ACHN (cell line): ENCODE measurements at places on chromosomes 13 and 19.

GRCh38 chr13:19185086-19185864 is 3.7 kb upstream of the TUBA3C start:
- no peak for DNase-seq

DNA sequence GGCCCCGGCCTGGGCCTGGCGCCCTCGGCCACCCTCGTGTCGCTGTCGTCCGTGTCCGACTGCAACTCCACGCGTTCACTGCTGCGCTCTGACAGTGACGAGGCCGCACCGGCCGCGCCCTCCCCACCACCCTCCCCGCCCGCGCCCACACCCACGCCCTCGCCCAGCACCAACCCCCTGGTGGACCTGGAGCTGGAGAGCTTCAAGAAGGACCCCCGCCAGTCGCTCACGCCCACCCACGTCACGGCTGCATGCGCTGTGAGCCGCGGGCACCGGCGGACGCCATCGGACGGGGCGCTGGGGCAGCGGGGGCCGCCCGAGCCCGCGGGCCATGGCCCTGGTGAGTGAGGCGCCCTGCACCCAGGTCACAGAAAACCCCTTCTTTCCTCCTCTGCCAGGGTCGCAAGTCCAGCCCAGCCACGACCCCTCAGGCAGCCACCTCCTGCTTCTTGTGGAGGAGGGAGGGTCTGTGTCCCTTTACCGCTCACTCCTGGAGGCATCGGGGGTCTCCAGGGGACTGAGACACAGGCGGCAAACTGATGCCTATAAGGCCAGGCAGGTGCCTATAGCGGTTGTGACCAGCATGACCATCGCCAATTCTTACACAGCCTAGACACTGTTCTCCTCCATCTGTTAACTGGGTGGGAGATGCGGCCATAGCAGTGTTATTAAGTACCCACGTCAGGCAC is 4.2 kb downstream of the TTC9B start:
- no peak for DNase-seq

DNA sequence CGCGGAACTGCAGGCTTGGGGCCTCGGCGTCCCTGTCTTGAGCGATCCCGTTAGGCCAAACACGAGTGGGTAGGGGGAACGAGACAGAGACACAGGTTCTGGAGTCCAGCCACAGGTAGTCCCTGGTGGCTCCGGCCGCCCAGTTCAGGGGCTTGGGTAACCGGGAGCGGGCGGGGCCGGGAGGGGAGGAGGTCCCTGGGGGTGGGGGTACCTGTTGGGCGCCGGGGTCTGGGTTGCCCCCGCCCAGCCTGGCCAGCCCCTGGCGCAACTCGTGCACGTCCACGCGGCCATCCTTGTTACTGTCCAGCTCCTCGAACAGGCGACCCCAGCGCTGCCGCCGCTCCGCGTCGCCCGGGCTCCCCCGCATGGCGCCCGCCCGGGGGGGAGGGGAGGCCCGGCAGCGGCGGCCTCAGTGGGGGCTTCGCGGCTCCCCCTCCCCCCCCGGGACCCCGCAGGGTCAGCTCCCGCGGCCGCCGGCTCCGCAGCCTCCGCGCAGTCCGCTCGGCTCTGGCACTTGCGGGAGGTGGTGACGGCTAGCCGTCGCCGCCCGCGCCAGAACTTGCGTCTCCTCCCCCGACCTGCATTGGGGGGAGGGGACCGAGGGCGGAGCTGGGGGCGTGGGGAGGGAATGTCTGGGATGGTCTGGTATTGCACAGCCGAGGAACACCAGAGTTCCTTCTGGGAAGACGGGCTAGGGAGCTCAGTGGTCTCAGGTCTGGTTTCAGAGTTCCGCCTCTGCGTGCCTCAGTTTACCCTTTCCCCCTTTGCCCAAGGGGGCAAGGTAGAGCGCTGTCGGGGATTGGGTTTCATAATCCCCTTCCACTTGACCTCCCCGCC is at the start of gene SLC25A23:
SLC25A23 (minus strand) TSS at position 531 of the 837 bp plus-strand sequence; CDS start at position 367, 164 bp downstream.
- peak; percentile 74 for DNase-seq

- no peak for DNase-seq
Observed at GRCh38 chr13:102441085-102441484, 39.2 kb upstream of the FGF14 start.

GRCh38 chr19:34345947-34346351 is 19.0 kb upstream of the GPI start:
- peak; percentile 51 for DNase-seq

DNA sequence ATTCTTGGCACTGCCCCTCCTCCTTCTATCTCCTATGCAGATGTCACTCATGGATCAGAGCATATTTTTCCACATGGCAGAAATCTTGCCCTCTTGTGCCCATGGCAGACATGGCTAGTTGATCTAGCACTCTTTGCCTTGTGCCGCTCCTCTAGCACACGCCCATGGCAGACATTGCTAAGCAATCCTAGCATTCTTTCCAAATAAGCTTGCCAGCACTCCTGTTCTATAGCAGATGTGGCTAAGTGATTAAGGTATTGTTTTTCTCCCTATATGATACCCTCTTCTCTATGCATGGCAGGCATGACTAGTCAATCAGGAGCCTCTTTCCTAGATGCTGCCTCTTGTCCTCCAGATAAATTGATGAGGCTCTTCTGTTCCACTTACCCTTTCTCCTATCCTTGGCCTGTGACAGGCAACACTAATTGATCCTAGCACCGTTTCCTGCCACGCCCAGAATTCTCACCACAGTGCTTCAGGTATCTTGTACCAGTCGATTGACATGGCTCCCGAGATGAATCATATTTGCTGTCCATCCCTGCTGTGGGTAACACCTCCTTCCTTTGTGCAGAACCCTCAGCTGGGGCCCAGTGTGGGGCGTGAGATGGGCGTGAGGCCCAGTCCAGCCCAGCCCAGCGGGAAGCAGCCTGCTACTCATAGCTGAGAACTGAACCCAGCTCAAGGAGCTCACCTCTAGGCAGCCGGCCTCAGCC is 26.9 kb downstream of the TMED1 start:
- no peak for DNase-seq

GRCh38 chr13:42484386-42484785 is 89.6 kb upstream of the TNFSF11 start:
- no peak for DNase-seq

- no peak for DNase-seq
Observed at GRCh38 chr19:17248011-17248776, 2.5 kb upstream of the NR2F6 start.

GRCh38 chr13:31742097-31742734 is 2.9 kb downstream of the RXFP2 start:
- peak; percentile 50 for DNase-seq

GRCh38 chr19:54145541-54146158 is 8.1 kb downstream of the CNOT3 start:
- no peak for DNase-seq

DNA sequence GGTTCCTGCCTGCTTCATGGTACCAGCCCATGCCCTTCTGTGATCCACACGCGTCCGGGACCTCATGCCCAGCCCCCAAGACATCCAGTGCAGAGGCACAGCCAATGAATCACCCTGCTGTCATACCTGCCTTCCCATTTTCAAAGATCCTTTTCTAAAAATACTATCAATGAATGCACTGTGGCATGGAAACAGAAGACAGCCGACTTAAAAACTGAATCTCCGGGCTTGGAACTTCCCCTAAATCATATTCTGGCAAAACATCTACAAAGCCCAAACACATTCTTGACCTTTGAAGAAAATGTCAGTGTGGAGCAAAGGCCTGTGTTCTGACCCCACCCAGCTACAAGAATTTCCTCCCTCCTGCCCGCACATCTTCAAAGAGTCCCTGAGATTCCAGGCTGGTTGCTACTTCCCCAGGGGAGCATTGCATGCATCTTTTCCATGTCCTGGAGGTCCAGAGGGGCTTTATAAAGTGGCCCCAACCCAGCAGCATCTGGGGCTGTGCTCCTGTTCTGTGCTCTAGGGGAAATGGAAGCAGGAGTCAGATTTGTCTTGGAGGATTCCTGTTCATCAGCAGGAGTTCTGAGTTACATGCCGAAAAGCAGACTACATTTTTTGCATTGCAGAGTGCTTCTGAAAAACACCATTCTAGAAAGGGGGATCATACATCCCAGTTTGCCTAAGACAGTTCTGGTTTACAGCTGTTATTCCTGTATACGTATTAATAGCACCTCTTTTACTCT is 135.2 kb downstream of the USP12 start:
- no peak for DNase-seq

DNA sequence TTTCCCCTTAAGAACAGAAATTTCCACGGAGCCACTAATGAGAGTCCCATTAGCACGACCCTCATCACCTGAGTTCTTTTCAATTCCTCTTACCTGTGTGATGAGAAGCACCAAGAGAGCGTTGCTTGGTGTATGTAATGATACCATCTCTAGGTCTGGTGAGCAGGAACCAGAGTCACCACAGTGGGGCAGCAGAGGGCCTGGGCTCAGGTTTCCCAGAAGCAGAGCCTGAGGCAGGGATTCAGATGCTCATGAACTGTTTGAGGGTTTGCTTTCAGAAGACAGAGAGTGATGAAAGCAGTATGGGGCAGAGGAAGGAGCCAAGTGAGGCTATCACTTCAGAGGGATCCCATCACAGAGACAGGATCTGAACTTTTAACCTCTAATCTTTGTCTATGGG is 3.1 kb upstream of the PTPRH start:
- peak; percentile 68 for DNase-seq

DNA sequence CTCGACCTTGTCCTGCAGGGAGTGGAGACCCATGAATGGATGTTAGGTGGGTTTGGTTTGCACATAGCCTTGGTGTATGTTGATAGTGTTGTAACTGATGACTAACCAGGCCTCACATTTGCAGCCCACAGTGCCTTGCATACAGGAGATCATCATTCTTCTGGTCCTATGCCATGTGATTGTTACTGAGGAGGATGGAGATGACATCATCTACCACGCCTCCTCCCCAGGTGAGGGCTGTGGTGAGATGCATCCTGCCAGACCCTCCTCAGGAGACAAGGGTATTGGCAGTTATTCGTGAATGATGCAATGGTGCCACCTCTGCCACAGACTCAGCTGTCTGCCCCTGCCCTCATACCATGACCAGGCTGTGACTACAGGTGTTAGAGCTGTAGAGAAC is 1294.1 kb downstream of the UQCRFS1 start:
- DNase-seq, result no peak

- no peak for DNase-seq
Observed at GRCh38 chr19:8090950-8091349, 38.4 kb downstream of the CCL25 start.

DNA sequence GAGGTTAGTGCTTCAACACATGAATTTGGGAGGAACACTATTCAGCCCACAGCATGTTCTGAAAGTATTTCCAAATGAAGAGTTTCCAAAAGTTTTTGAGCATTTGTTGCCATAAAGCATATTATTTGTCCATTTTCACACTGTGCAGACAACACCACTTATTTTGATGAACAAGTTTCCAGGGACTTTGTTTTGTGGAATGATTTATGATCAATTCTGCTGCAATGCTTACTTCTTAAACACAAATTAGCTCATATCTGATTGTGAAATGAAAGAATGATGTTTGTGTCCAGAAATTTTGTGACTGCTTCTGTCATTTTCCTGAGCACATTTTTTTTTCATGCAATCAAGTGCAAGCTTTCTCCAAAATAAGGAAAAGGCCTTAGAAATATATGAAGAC is 205.3 kb downstream of the RAP2A start:
- no peak for DNase-seq

DNA sequence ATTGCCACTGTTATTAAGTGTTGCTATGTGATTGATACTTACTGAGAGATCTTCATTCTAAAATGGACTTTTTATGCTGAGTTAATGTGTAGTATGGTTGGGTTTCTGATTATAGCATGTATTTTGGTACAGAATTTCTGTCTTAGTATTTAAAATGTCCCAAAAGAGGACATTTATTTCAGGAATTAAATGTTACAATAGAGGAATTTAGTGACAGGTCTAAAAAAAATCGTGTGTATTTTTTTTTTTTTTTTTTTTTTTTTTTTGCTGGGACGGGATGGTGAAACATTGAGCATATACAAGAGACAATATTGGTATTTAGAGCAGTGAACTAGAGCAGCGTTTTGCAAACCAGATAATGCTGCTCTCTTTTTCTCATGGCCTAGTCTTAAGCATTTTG is 27.9 kb downstream of the URI1 start:
- no peak for DNase-seq
